ENCODE measurements at places on chromosomes 1 and 21. TPM values are rescaled to one million over a fixed set of nuclear protein-coding genes. Genes with fewer than 3 reads are reported as not detected.

- DNase-seq: no peak
Measured at GRCh38 chr21:37139154-37139553, 66.1 kb downstream of the TTC3 start.

GRCh38 chr21:46626536-46626935 lies 8.9 kb upstream of the PRMT2 start:
- no peak for DNase-seq

DNA sequence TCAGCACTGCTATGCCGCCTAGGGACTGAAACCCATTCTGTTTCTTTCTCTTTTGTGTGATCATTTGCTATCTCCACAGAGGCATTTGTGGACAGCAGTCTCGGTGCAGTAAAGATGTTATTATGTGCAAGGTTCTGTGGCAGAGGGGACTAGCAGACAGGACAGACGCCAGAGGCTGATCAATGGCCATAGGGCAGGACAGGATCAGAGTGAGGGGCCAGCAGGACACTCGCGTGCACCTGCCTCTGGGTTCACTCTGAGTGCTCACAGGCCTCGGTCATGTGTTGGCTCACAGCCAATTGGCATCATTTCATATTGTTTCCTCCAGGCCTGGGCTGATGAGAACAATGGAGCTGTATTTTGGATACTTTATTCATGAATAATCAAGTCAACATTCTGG lies 212.6 kb downstream of the TGFB2 start:
- peak; percentile 31 for DNase-seq

- no peak for DNase-seq
Measured at GRCh38 chr21:42637267-42638041, 16.0 kb upstream of the PDE9A start.

C1orf94 gene
- total RNA-seq: not detected

SPRR4 gene
- not detected for total RNA-seq

SYTL1 gene
- 12.8 TPM for total RNA-seq

Measured in urinary bladder (tissue), 4 donors.